ENCODE measurements at places on chromosomes 2 and 18. TPM values are rescaled to one million over a fixed set of nuclear protein-coding genes. Genes with fewer than 3 reads are reported as not detected.

- DNase-seq = no peak
Measured at GRCh38 chr2:239722760-239723470, 302.2 kb downstream of the NDUFA10 start.

- DNase-seq = no peak
Measured at GRCh38 chr2:141496810-141497209, 634.0 kb downstream of the LRP1B start.

DNA sequence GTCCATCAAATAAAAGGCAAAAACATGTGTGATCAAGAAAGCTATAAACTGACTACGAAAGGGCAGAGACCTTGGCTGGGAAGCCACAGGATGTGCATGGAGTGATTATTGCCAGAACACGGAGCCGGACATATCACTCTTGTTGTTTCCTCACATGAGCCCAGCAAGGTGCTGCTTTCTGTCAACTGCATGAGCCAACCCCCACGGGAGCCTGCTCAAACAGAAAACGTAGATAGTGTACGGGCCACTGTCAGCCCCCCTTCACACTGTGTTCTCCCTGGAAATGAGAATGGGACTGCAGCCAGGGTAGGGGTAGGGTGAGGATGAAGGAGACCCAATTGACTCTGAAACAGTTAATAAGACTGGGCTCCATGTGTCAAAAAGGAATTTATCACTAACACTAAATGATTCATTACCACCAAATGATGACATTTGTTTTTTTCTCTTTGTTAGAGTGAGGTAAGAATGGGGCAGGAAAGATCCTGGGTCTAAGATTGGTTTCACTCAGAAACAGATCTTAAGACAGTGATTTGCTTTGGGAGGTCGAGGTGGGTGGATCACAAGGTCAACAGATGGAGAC lies 235.8 kb downstream of the MREG start:
- no peak for DNase-seq

DNAH7 gene
- total RNA-seq = 0.05 TPM

HOXD3 gene
- total RNA-seq = not detected

HK2 gene
- total RNA-seq = 18.5 TPM

ANTXR1 gene
- not detected for total RNA-seq

Data from activated naive CD4-positive, alpha-beta T cell treated with anti-CD3 and anti-CD28 coated beads, Interleukin-2, amount 50 U/mL, for 72 hours (primary cell).